RPMI7951 (cell line): ENCODE measurements at places on chromosomes 6 and 20. TPM values are rescaled to one million over a fixed set of nuclear protein-coding genes. Genes with fewer than 3 reads are reported as not detected.

Gene ATP9A
- 18.7 and 19.9 TPM in 2 replicates for total RNA-seq

Gene STMND1
- not detected in 2 replicates for total RNA-seq

Gene TUBB1
- total RNA-seq = 0.12 and 0.20 TPM in 2 replicates

Gene FITM2
- total RNA-seq = 9.1 and 14.1 TPM in 2 replicates

Gene CLIC5
- total RNA-seq = 0.10 TPM in 1 of 2 replicates, not detected in the other
